HepG2 (cell line): ENCODE measurements at places on chromosomes 1 and 21.

DNA sequence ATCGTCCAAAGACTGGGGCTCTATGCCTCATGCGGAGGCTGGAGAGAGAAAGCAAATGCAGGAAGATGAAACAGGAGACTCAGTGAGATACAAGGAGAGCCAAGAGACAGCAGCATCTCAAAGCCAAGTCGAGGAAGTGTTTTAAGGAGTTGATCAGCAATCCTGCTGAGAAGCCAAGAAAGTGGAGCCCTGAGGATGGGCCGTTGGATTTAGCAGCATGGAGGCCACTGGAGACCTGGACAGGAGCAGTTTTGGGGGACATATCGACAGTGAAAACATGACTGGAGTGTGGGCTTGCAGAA is 107.4 kb upstream of the ZBTB40 start:
- DNase-seq, result no peak

GRCh38 chr1:226349081-226349480 is 40.1 kb upstream of the LIN9 start:
- DNase-seq, result no peak

DNA sequence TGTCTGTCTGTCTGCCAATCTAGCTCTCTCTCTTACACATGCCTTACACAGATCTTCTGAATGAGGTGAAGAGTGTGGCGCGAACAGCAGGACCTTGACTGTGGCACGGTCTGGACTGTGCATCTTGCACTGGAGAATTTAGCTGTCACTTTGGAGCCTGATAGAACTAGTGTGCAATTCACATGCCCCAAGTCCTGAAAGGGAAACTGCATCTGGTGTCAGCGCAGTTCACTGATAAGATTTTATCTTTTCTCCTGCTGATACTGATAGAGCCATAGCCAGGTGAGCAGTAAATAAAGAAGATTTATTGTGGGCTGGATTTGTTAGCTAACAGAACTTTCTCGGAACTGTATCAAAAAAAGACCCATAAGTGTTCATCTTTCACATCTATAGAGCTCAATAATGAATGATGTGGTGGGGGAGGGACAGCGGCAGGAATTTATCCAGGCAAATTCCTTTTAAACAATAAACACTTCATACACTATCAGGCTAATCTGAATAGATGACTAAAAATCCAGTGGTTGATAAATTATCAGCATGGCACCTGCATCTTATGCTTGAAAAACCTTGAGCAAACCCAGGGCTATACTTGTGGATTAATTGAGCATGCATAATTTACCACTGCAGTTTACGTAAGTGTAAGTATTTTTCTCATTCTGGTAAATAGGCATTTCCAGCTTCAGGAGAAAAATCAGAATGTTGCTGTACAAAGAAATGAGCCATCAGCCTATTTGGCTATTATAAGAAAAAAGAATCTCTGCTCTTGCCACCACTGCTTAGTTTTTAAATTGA is 104.1 kb downstream of the NTNG1 start:
- no peak for DNase-seq

DNA sequence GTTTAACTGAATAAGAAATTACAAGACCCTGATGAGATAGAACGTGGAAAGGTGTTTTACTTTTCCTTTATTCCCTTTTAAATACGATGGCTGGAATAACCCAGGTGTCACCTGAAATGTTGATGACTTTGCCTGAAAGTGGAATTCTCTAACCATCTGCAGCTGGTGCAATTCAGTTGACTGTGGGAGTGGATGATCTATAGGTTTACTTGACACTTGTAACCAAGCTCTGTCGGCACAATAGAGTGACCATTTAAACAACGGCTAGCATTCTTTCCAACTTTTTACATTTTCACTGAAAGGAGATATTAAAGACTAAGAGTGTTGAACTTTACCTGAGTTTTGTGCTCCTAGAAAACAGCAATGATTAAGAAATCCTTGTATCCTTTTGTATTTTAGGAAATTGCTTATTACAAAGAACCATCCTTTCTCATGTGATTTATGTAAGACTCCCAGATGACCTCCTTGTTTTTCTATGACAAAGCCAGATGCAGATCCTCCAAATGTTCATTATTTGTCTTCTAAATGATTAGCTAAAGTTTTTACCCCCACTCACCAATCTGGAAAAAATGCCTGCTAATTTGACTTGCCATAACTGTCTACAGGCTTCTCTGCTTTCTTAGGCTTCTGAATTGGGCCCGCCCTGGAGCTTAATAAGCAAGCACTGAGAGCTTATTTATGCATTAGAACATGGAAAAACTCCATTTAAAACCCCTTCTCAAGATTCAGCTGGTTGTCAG is 129.5 kb upstream of the LRRC7 start:
- DNase-seq, result no peak

DNA sequence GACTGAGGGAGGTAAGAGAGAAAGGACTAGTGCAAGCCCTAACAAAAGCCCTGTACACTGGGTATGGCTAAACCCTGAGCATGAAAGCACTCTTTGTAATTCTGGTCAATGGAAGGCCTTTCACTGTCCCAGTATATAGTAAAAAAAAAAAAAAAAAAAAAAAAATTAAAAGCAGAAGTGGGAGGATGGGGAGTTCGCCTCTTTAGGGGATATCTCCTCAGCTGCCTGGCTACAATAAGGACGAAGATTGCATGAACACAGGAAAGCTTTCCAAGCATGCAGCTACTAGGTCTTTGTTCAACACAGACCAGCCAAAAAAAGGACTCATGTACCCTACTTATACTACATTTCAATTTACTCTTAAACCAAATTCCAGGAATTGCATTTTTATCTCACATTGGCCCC is 59.1 kb downstream of the EIF4G3 start:
- DNase-seq, result peak; percentile 56

- DNase-seq, result peak; percentile 50
Measured at GRCh38 chr1:153567621-153568366, 2.1 kb upstream of the S100A2 start.

DNA sequence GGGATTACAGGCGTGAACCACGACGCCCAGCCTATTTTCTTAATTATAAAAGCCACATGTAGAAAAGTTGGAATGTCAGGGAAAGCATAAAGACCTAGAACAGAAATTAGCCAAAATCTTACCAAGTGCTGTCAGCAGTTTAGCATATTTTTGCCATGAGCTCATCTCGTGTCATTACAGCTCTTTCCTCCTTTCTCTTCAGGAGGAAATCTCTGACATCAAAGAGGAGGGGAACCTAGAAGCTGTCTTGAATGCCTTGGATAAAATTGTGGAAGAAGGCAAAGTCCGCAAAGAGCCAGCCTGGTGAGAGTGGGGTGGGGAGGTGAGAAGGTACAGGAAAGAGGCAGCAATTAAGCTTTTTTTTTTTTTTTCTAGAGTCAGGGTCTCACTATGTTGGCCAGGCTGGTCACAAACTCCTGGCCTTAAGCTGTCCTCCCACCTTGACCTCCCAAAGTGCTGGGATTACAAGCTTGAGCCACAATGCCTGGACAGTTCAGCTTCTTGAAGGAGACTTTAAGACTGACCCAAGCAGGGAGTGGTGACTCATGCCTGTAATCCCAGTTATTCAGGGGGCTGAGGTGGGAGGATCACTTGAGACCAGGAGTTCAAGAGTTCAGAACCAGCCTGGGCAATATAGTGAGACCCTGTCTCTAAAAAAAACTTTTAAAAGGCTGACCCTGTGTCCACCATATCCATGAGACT is 8.4 kb upstream of the BGLAP start:
- no peak for DNase-seq

GRCh38 chr1:114564141-114564540 is 17.3 kb downstream of the BCAS2 start:
- DNase-seq, result no peak

GRCh38 chr1:225908773-225909172 is 15.3 kb downstream of the PYCR2 start:
- no peak for DNase-seq

GRCh38 chr21:44006656-44007055 is 5.5 kb upstream of the TRAPPC10 start:
- no peak for DNase-seq
